ENCODE measurements at places on chromosomes 5 and 9.

DNA sequence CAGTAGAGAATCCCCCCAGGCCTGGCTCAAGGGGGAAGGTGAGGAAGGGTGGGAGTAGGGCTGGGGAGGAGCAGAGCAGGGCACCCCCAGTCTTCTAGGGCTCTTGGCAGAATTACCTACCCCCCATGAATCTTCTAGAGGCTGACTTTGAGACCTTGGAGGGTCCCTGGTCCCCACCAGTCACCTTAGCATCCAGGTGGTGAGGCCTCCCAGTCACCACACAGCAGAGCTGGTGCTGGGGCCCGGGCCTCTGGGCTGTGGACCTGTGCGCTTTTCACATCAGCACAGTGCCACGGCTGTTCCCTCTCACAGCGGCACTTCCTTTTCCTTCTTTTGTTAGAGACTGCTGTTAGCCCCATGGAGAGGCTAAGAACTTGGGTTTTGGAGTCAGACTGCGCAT is 148.6 kb upstream of the PITX1 start:
- DNase-seq = no peak

GRCh38 chr9:25010027-25010662 is 464.4 kb upstream of the IZUMO3 start:
- DNase-seq = no peak

DNA sequence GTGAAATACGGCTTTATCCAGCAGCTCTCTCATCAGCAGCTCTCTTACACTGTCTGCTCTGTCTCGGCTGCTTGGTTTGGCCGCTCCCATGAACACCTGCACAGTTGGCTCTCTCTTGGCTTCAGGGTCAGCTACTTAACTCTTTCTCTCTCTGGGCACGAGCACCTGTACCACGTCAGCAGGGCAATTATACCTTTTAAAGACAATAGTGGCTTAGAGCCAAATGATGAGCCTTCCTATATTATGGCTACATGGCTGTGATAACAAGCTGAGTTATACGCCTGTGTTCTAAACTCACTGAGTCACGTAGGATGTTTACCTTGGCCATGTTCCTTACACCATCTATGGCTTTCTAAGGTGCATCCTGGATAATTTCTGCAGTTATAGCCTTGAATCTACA is 69.2 kb upstream of the CTNND2 start:
- no peak for DNase-seq

- no peak for DNase-seq
These were observed 11.9 kb downstream of the GIN1 start for GRCh38 chr5:103108086-103108485.

GRCh38 chr9:69460012-69460411 is 135.0 kb downstream of the ENTREP1 start:
- no peak for DNase-seq

DNA sequence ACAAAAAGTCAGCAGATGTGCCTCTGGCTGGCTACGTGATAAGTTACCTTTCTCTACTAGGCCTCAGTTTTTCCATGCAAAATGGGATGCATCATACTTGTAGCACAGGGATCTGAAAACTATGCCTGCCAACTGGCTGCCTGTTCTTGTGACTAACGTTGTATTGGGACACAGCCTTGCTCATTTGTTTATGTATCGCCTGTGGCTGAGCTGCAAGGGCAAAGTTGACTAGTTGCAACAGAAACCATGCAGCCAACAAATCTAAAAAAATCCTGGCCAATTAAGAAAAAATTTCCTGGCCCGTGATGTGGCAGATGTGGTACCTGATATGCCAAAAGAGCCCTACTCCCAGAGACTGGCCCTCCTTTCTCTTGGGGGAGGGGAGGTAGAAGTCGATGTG is 131.3 kb downstream of the SEC61B start:
- no peak for DNase-seq

DNA sequence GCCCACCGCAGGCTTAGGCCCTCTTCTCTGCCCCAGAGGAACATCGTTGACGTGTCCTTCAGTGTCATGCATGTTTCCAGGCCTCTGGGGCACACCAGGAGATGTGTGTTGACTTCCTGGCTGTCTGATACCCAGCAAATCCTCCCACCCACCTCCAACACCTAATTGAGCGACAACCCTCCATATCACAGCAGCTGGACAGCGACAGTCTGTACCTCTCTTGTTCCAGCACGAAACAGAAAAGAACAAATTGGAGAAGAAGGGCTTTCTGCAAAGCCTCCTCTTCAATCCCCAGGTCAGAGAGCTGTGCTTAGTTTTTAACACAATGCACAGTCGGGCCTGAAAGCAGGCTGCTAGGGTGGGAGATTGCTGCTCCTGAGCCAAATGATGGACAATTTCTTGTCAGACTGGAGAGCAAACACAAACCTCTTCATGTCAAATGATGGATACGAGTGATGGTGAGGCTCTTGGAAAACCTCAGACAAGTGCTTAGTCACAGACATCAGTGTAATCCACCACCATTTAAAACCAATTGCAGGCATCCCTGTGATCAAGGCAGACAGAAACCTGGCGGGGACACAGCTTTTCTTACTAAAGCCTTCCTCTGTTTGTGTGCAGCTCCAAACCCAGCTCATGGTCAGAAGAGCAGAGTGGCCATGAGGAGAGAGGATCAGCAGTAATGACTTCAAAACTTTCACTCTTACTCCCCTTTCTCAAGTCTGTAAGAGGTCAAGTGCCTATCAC is 110.6 kb downstream of the EBF1 start:
- DNase-seq = no peak

DNA sequence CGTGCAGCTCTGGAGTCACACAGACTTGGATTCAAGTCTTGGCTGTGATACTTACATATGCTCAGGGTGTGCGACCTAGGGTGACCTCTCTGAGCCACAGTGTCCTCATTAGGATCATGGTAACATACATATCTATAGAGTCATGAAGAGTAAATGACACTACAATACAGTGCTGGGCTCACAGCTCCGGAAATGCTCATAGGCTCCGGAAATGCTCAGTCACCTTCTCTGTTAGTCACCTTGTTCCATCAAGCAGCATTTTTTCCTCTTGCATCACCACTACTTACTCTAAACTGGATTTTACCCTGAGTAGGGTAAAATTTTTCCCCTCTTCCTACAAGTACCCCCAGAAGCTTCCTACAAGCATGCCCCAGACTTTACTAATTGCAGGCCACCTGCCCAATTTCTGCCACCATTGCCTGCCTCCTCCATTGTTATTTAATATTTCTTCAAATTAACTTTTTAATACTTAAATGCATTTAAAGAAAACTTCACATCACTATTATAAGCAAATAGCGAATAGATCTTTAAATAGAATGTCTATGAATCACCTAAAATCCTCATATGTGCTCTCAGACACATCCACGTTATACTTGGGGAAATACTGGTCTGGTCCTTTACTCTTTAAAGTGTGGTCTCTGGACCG is 147.6 kb upstream of the SPRY4 start:
- no peak for DNase-seq

GRCh38 chr5:15796096-15796495 is 296.1 kb downstream of the FBXL7 start:
- no peak for DNase-seq

- DNase-seq = no peak
These were observed 29.0 kb upstream of the BTNL3 start for GRCh38 chr5:180959661-180960060.

GRCh38 chr9:126261584-126262356 is 64.9 kb upstream of the MVB12B start:
- no peak for DNase-seq

DNA sequence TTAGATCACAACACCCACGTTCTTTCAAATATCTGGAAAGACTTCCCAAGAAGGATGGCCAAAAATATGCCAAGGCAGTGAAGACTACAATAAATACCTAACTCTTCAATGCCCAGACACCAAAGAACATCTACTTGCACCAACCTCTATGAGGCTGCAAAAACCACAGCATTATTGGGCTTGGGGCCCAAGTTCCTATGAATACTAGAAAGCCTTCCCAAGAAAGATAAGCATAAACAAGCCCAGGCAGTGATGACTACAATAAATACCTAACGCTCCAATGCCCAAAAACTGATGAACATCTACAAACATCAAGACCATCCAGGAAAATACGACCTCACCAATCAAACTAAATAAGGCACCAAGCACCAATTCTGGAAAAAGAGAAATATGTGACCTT is 41.3 kb downstream of the AP3B1 start:
- no peak for DNase-seq

DNA sequence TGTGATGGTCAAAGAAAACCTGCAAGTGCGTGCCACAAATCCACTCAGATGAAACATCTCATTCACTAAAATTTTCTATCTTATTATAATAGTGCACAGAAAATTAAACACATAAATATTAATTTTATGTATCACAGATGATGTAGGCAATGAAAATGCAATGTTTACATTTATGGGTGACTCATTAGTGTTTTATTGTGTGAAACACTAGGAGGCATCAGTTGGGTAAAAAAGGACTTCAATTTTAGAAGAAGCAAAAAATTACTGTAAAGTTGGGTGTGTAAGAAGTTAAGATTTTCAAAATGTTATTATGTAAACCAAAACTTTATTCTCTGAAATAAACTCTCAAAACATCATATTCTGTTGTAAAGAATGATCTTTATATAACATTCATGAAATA is 4.0 kb downstream of the MEF2C start:
- no peak for DNase-seq

DNA sequence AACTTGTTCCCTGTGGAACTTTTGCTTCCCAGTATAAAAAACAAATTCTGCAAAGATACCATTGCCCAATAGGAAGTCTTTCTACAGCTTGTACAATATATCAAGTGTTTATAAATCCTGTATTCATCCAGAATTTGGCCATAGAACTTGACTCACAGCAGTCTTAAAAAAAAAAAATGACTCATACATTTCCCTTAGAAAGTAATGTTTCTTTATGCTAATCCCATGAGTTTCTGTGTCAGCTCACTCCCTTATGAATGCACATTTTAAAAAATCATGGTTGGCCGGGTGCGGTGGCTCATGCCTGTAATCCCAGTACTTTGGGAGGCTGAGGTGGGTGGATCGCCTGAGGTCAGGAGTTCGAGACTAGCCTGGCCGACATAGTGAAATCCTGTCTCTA is 89.3 kb upstream of the DMRT1 start:
- no peak for DNase-seq

GRCh38 chr9:90858457-90858901 is 56.9 kb downstream of the SYK start:
- DNase-seq = no peak

DNA sequence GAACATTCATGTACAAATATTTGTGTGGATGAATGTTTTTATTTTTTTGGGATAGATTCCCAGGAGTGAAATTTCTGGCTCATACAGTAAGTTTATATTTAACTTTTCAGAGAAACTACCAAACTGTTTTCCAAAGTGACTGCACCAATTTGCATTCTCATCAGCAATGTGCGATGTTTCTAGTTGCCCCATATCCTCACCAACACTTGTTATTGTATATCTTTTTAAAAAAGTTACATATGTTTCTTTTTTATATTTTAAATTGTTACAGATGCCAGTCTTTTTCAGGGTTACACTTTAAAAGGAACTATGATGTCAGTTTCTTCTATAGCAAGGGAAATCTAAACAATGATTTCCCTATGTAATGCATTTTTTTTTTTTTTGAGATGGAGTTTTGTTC is 49.1 kb upstream of the SEMA4D start:
- DNase-seq = no peak

DNA sequence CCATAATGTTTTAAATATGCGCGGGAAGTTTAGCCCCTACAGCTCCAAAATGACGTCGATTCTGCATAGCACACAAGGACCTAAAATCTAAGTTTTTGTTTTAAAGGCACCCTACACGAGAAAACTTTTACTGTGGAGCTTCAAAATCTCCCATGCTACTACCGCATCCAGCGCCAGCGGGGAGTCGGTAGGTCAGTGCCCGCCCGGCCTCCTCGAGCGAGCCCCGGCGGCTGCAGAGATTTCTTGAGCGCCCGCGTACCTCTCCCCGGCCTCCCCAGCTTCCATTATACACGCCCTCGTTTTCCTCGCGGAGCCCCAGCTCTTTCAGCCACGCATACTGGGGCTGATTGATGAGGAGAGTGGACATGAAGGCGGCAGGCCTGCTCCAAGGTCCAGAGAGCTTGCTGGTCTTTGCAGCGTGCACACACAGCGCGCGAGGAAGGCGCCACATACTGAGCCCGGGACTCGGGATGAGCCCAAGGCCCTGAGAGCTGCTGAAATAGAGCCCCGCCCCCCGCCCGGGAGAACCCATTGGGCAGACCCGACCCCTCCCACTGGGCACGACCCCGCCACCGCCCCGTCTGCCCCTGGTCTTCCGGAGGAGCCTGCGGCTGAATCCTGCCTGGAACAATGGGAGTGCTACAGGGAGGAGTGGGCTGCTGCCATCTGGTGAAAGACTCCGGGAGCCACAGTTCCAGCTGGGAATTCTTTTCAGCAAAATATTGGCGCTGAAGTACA is at the start of gene ALDH7A1:
Gene ALDH7A1 (minus strand): TSS at position 472 of the 738 bp plus-strand sequence. CDS start 21 bp downstream, at position 451.
- peak; percentile 81 for DNase-seq

Data from nucleus accumbens (tissue), 56 donors.